Vagina (tissue), 2 donors: ENCODE measurements at places on chromosomes 5 and 9.

DNA sequence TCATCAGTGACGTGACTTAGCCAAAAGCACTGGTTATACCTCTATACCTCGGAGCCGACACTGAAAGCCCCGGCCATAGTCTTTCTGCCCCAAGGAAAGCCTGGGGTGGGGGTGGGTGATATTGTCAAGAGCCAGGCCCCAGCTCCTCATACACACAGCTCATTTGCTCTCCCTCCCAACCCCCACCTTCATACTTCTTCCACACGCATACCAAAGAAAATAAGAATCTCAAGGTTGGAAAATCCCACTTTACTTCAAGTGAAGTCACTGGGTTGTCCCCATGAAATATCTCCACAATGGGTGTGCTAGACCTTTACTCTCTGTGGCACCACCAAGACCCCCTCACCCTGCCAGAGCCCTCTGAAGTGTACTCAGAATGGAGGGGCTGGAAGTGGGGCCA lies 27.1 kb upstream of the MGAT1 start:
- H3K27ac ChIP-seq = peak overlapping the region; percentile 98
- H3K4me1 ChIP-seq = peaks cover 68% of the 10 kb centered on the region
- no peaks in the 10 kb centered on the region for H3K27me3 ChIP-seq
- DNase-seq = no peak
- peaks cover 15% of the 10 kb centered on the region for H3K36me3 ChIP-seq
- H3K4me3 ChIP-seq = peak overlapping the region; percentile 86

DNA sequence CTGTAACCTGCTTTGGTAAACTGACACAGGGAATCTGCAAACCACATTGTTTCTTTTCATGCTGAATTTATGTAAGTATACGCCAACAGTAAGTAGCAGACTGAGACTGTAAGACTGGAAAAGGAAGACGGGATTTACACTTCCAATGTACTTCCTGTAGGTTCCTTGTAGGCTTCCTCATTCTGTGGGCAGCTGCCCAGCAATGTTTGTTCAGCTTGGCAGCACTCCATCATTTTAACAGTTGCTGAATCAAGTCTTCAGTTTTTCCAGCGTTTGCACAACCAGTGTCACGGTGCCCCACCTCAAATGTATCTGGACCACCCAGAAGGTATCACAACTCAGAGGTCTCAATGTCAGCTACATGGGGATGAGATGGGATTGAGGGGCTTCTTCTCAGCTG lies 232.6 kb downstream of the PRDM9 start:
- DNase-seq = no peak
- H3K27ac ChIP-seq = no peak overlapping the region
- H3K36me3 ChIP-seq = no peaks in the 10 kb centered on the region

GRCh38 chr9:83422527-83422926 lies 115.7 kb downstream of the FRMD3 start:
- no peak overlapping the region for H3K27ac ChIP-seq
- H3K36me3 ChIP-seq = no peaks in the 10 kb centered on the region
- no peak for DNase-seq

- H3K4me3 ChIP-seq = no peak overlapping the region
- H3K27ac ChIP-seq = no peak overlapping the region
- no peak for DNase-seq
- no peaks in the 10 kb centered on the region for H3K27me3 ChIP-seq
Measured at GRCh38 chr5:69048230-69048629, 45.6 kb upstream of the SLC30A5 start.

GRCh38 chr5:16970260-16970659 lies 34.2 kb upstream of the MYO10 start:
- no peak for DNase-seq
- no peak overlapping the region for H3K4me3 ChIP-seq
- H3K27ac ChIP-seq = no peak overlapping the region
- H3K4me1 ChIP-seq = no peaks in the 10 kb centered on the region
- H3K36me3 ChIP-seq = no peaks in the 10 kb centered on the region

GRCh38 chr5:24747327-24747726 lies 102.5 kb upstream of the CDH10 start:
- DNase-seq = no peak
- H3K36me3 ChIP-seq = no peaks in the 10 kb centered on the region
- H3K27ac ChIP-seq = no peak overlapping the region
- no peak overlapping the region for H3K4me3 ChIP-seq
- no peaks in the 10 kb centered on the region for H3K4me1 ChIP-seq

DNA sequence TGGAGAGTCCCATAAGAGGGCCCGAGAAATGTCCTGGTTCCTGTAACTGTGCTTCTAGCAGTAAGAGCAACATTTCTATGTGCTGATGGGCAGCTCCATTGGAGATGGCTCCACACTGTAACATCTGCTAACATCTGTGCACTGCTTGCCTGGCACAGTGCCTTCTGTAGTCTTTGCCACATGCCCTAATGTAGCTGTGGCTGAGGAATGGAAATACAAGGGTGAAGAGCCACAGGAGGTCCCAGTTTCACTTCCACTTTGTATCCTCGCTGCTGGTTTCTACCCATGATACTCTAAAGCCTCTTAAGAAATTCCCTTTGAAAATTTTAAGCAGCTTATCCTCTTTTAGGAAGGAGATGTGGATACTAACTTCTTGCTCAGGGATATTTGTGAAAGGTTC lies 97.4 kb downstream of the HOMER1 start:
- H3K4me3 ChIP-seq = no peak overlapping the region
- no peaks in the 10 kb centered on the region for H3K4me1 ChIP-seq
- no peak overlapping the region for H3K27ac ChIP-seq
- no peaks in the 10 kb centered on the region for H3K27me3 ChIP-seq
